Endodermal cell (in vitro differentiated cells): ENCODE measurements at places on chromosomes 4 and X. TPM values are rescaled to one million over a fixed set of nuclear protein-coding genes. Genes with fewer than 3 reads are reported as not detected.

GPR50 gene
- total RNA-seq: 0.18 to 0.50 TPM (median 0.35 TPM) in 3 replicates

ARX gene
- 0.23 TPM in 1 of 3 replicates, not detected in the others for total RNA-seq

NDST3 gene
- 0.71 to 0.84 TPM in 2 of 3 replicates, not detected in the other for total RNA-seq

NHSL2 gene
- total RNA-seq: 7.3 and 11.2 TPM in 2 replicates

L1CAM gene
- 29.0 and 35.2 TPM in 2 replicates for total RNA-seq

DUSP9 gene
- 0.17 to 3.2 TPM (median 0.18 TPM) in 3 replicates for total RNA-seq

BMX gene
- not detected in 2 replicates for total RNA-seq

PAGE4 gene
- total RNA-seq: not detected in 3 replicates

DNA sequence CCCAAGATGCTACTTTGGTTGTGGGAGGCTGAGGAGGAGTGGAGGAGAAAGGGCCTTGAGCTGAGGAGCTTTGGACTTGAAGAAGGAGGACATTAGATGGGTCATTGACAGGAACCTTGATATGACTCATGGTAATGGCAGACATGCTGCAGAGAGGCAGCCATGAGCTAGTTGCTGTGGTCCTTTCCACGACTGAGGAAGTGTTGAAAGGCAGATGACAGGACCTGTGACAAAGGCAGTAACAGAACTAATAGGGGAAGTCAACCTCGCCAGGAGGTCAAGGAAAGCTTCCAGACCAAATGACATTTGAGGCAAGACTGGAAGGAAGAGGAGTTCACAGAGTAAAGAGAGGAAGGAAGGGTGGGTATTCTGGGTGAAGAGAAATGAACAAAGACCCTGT lies 7.6 kb upstream of the XPNPEP2 start:
- no peak overlapping the region for H3K27ac ChIP-seq
- H3K27me3 ChIP-seq: no peaks in the 10 kb centered on the region
- peak; percentile 14 for DNase-seq
- no peaks in the 10 kb centered on the region for H3K36me3 ChIP-seq

- no peak for DNase-seq
- H3K36me3 ChIP-seq: no peaks in the 10 kb centered on the region
- H3K27me3 ChIP-seq: peaks cover 15% of the 10 kb centered on the region
- H3K4me1 ChIP-seq: no peaks in the 10 kb centered on the region
- H3K4me3 ChIP-seq: no peak overlapping the region
These were observed 51.8 kb downstream of the PHOX2B start for GRCh38 chr4:41696763-41697162.

GRCh38 chr4:38357546-38357945 lies 306.5 kb upstream of the KLF3 start:
- no peak for DNase-seq
- H3K27me3 ChIP-seq: no peaks in the 10 kb centered on the region
- no peak overlapping the region for H3K27ac ChIP-seq
- H3K36me3 ChIP-seq: no peaks in the 10 kb centered on the region
- H3K4me1 ChIP-seq: no peaks in the 10 kb centered on the region

DNA sequence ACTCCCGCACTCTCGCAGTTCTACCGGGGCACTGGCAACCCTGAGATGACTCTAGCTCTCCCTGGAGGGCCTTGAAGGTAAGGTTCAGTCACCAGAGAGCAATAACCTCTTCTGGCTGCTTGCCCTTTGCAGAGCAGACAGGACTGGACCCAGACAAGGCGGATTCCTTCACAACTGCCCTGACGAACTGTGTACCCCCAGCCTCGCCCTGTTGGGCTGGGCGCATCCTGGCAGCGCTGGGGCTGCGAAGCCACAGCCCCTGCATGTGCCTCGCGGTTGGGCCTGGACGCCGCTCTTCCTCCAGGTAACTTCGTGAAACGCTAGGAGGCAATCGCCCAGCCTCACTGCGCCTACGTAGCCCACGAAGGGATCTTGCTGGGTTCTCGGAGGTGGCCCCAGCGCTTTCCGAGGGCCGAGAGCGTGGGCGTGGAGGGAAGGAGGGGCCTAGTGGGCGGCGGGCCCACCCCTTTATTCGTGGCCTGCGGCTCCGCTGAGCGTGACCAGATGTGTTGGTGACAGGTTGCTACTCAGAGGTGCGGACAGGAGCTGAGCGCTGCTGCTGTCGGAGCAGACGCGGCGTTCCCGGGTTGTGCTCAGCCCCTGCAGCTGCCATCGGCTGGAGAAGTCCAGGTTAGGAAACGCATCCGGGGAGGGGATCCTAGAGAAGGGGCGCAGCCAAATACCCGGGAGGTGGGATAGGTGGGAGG lies 1.9 kb upstream of the MAMLD1 start:
- peaks cover 52% of the 10 kb centered on the region for H3K27me3 ChIP-seq
- peak; percentile 77 for DNase-seq
- no peak overlapping the region for H3K27ac ChIP-seq

DNA sequence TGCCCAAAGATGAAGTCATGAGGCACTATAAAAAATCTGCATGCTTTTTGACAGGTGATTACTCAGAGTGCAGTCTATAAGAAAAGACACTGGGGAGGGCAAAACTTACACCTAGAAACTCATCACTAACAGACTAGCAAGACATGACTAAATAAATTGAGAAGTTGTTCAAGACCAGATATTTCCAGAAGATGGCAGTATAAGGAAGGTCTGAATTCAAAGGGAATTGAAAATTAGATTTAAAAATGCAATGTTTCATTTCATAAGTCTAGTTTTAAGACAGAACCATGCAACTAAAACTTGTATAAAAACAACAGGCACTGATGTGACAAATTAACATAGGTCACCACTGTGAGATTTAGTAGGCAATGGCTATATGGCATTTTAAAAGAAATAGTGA lies 232.5 kb upstream of the POF1B start:
- H3K36me3 ChIP-seq: no peaks in the 10 kb centered on the region
- no peak for DNase-seq
- no peak overlapping the region for H3K27ac ChIP-seq
- no peaks in the 10 kb centered on the region for H3K27me3 ChIP-seq
- H3K4me3 ChIP-seq: no peak overlapping the region

- no peak overlapping the region for H3K27ac ChIP-seq
- H3K4me1 ChIP-seq: no peaks in the 10 kb centered on the region
- no peaks in the 10 kb centered on the region for H3K36me3 ChIP-seq
- DNase-seq: no peak
- no peaks in the 10 kb centered on the region for H3K27me3 ChIP-seq
These were observed 151.1 kb upstream of the BCOR start for GRCh38 chrX:40248822-40249221.

- no peak for DNase-seq
- no peaks in the 10 kb centered on the region for H3K27me3 ChIP-seq
- no peak overlapping the region for H3K27ac ChIP-seq
- no peaks in the 10 kb centered on the region for H3K36me3 ChIP-seq
These were observed 11.2 kb upstream of the MED14 start for GRCh38 chrX:40746521-40746920.

DNA sequence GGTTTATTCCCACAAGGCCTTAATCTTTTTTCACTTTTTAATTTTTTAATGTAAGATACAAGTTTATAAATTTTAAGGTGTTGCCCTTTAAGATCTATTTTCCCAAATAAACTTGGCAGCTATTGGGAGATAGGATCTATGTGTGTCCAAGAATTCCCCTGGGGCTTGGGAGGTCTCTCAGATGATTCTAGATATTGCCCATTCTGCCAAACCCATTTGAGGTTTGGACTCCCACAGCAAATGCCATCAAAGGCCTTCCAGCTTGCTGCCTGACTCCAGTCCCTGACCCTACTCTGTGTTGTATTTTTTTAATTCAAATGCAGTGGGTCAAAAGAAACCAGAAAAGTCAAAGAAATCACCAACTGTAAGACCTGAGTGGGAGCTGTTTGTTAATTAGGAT lies 120.0 kb upstream of the CHRDL1 start:
- H3K4me3 ChIP-seq: no peak overlapping the region
- H3K27ac ChIP-seq: no peak overlapping the region
- H3K4me1 ChIP-seq: no peaks in the 10 kb centered on the region
- no peaks in the 10 kb centered on the region for H3K27me3 ChIP-seq

- peaks cover 3% of the 10 kb centered on the region for H3K4me1 ChIP-seq
- peak; percentile 63 for DNase-seq
These were observed 69.8 kb downstream of the FBXO8 start for GRCh38 chr4:174213731-174214100.

DNA sequence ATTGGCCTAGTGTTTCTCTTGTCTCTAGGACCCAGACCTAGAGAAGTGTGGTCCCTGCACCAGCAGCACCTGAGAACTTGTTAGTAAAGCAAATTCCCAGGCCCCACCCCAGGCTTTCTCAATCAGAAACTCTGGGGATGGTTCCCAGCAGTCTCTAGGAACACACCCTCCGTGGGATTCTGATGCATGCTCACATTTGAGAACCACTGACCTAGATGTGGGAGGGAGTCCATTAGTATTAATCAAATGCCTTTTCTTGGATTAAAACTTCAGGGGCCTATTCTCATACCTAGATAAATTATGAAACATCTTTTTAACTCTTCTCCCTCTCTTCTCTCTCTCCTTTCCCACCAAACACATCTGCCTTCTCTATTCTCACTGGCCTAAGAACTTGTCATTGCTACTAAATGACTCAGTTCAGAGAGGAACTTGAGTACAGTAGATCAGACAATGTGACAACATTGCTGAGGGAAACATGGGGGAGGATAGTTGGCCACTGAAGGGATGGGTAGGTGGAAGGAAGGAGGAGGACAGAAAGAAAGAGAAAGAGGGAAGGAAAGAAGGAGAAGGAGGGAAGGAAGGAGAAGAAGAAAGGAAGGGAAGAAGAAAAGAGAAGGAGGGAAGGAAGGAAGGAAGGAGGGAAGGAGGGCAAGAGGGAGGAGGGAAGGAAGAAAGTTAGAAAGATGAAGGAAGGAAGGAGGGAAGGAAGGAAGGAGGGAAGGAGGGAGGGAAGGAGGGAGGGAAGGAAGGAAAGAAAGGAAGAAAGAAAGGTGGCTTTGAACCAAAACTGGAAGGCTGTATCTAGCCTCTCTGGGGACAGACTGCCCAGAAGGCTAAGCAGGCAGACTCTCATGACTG lies 132.7 kb upstream of the MAP3K15 start:
- H3K4me1 ChIP-seq: no peaks in the 10 kb centered on the region
- DNase-seq: no peak
- H3K36me3 ChIP-seq: no peaks in the 10 kb centered on the region

- H3K27me3 ChIP-seq: peaks cover 40% of the 10 kb centered on the region
- H3K4me1 ChIP-seq: peaks cover 3% of the 10 kb centered on the region
These were observed 977 bp downstream of the RNF175 start for GRCh38 chr4:153758688-153759406.

DNA sequence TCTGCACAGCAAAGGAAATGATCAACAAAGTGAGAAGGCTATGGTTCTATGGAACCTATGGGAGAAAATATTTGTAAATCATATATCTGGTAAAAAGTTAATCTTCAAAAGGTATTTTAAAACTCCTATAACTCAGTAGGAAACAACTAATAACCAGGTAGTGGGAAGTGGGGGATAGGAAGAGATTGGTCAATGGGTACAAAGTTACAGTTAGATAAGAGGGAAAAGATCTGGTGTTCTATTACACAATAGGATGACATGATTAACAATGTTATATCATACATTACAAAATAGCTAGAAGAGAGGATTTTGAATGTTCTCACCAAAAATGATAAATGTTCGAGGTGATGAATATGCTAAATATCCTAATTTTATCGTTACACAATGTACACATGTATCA lies 46.3 kb downstream of the NDNF start:
- no peaks in the 10 kb centered on the region for H3K36me3 ChIP-seq
- H3K4me3 ChIP-seq: no peak overlapping the region
- no peaks in the 10 kb centered on the region for H3K27me3 ChIP-seq
- no peaks in the 10 kb centered on the region for H3K4me1 ChIP-seq

GRCh38 chr4:75708218-75708691 lies 16.1 kb upstream of the USO1 start:
- peaks cover 8% of the 10 kb centered on the region for H3K36me3 ChIP-seq
- no peaks in the 10 kb centered on the region for H3K4me1 ChIP-seq
- no peaks in the 10 kb centered on the region for H3K27me3 ChIP-seq
- peak; percentile 72 for DNase-seq

GRCh38 chr4:152106113-152106763 lies 345.4 kb upstream of the GATB start:
- H3K27ac ChIP-seq: no peak overlapping the region
- H3K4me3 ChIP-seq: no peak overlapping the region
- no peak for DNase-seq
- no peaks in the 10 kb centered on the region for H3K27me3 ChIP-seq

DNA sequence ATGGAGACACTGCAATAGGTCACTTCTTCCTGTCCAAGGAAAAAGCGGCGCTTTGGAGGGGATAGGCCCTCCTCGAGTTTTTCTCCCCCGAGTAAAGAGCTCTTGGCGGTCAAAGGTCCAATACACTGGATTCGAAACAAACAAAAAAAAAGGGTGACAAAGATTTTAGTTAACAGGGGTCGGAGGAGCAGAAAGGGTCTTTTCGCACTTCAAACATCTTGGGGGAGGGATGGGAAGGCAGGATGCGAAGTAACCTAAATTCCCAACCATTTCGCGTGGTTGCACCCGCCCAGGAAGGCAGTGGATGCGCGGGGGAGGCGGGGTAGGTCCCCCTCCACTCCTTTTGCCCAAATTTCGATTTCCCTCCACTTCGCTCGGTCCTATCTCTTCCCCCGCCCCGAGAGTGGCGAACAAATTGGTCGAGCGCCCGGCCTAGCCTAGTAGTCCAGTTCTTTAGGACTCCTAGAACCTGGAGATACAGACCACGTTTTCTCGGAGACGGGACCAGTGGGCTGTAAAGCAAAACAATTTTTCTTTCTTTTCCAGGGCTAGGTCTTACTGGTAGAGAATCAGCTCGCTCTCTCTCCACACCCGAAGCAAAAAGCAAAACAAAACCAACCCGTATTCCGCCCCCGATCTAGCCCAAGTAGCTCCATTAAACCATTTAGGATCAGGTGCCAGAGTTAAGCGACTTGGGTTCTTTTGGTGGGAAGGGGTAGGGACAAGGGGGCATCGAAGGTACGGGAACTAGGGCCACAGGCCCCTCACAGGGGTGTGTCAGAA lies 2.0 kb upstream of the STAG2 start:
- no peaks in the 10 kb centered on the region for H3K36me3 ChIP-seq
- H3K4me1 ChIP-seq: no peaks in the 10 kb centered on the region
- no peaks in the 10 kb centered on the region for H3K27me3 ChIP-seq
- H3K27ac ChIP-seq: peak overlapping the region; percentile 76
- H3K4me3 ChIP-seq: peak overlapping the region; percentile 88

DNA sequence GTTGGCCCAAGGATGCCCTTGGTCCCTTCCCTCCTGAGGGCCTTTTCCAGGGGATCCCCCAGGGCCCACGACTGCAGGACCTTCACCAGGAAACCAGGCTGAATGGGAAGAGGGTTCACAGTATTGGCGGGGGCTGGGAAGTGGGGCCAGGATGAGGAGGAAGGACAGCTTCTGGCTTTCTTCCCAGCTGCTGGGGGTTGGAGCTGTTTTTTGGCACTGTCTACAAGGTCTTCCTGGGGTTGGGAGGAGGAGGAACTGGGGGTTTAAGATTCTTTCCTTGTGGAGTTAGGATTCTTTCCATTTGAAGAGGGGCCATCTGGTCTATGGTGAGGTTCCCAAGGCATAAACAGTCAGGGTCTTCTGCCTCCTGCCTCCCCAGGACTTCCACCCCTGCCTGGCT lies 64.8 kb downstream of the KIF4A start:
- H3K27ac ChIP-seq: no peak overlapping the region
- no peaks in the 10 kb centered on the region for H3K4me1 ChIP-seq
- H3K36me3 ChIP-seq: peaks cover 45% of the 10 kb centered on the region

DNA sequence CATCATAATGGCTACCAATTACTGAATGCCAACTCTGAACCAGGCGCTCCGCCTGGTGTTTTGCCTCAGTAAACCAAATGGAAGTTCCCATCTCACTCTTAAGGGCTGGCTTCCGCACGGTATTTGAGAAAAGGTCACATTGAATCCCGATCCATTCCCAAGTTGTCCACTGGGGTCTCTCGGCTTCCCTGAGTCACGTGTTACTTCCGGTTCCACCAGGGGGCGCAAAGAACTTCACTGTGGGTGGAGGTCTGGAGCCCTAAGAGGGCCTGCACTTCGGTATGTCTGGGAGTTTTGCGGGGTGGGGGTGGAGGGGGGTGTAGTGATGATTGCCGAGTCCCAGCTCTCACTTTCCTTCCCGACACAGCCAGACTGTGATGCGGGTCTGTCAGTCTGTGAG lies 13.4 kb upstream of the NHS start:
- no peaks in the 10 kb centered on the region for H3K27me3 ChIP-seq
- H3K4me1 ChIP-seq: no peaks in the 10 kb centered on the region
- no peak overlapping the region for H3K27ac ChIP-seq
- peak; percentile 84 for DNase-seq
